ENCODE measurements at places on chromosomes 2 and 18.

- DNase-seq, result no peak
These were observed 54.2 kb downstream of the ACTR2 start for GRCh38 chr2:65281627-65282351.

DNA sequence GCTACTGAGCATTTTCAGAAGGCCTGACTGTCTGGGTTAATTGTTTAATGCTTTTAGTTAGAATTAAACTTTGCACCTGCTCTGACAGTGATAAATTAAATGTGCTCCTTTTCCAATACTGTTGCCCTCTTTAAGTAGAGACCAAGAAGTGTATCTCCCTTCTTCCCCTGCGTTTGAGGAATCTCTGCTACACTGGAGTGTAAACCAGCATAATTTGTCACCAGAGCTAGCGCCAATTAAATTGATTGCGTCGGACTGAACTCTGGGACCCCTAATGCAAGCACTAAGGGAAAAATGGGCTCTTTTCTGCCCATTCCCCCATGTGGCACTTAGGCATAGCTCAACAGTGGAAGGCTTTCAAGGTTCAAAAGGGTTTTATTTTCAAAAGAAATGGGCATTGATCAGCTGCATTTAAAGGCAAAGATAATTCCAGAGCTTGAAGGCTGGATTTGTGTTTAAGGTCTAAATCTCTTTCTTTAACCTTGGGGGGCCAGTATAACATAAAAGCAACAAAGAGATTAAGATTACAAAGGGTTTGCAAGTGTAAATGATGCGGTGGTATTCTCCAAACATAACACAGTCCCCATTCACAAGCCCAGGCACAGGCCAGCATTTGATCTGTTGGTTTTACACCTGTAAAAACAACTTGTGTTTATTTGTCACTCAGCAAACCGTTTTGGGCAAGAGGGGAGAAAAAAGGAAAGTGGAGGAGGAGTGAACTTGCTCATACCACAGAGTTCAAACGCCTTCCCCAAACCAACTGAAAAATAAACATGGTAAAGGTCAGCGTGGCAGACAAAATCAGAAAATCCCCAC, 427.6 kb downstream of the BCL11A start:
- DNase-seq, result no peak

- DNase-seq, result peak; percentile 59
These were observed 54.9 kb upstream of the BZW1 start for GRCh38 chr2:200756618-200757321.

DNA sequence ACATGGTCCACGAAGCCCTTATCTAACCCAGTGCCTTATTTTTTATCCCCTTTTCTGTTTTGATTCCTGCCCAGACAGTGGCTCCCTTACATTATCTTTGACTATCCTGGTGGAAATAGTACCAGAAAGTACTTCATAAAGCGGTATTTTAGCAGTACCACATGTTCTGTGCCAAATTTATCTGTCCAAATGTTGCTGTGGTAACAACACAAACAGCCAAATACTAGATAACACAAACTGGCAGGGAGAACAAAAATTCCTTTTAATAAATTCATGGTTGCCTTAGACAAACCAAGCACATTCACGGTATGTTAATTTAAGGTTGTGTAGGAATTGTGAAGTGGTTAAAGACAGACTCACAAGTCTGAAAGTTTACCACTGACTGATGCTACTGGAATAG, 187.9 kb upstream of the LHCGR start:
- no peak for DNase-seq

GRCh38 chr2:21818212-21818795, 694.5 kb downstream of the TDRD15 start:
- no peak for DNase-seq

DNA sequence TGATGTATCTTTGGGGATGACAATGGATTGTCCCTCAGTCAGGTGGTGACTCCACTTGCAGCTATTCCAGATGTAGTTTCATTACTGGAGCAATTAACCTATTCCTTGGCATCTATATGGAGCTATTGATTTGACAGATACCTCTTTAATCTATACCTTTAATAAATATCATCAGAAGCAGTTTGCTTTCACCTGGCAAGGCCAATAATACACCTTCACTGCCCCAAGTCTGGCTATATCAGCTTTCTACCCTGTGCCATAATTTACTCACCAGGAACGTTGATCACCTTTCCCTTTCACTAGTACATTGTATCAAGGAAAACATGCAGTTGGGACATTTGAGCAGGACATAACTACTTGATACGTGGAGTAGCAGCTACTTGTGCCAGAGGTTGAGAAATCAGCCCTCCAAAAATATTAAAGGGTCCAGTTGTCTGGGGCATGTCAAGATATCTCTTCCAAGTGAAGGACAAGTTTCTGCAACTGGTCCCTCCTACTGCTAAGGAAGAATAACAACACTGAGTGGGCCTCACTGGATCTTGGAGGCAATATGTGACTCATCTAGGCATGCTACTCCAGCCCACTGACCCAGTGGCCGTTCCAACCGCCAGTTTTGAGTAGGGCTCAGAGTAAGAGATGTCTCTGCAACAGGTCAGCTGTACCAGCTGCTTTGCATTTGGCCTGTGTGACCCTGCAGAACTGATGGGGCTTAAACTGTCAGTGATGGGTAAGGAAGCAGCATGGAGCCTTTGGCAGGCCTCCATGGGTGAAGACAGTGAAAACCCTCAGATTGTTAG, 67.0 kb downstream of the PSMG2 start:
- DNase-seq, result no peak

DNA sequence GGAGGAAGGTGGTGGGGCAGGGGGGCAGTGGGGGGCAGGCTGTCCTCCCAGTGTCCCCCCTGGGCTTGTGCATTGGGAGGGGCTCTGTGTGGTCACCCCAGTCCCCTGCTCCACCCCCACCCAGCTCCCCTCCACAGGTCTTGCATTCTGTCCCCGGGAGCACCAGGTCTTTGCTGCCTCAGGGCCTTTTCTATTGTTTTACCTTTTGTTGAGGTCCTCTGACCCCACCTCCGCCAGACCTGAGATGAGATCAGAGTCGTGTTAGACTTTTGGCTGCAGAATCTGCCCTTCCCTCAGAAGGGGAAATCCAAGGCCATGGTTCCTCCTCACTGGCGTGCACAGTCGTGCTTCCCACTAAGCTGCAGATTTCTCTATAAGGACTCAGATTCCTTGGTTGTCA, 20.8 kb downstream of the ATG4B start:
- no peak for DNase-seq

DNA sequence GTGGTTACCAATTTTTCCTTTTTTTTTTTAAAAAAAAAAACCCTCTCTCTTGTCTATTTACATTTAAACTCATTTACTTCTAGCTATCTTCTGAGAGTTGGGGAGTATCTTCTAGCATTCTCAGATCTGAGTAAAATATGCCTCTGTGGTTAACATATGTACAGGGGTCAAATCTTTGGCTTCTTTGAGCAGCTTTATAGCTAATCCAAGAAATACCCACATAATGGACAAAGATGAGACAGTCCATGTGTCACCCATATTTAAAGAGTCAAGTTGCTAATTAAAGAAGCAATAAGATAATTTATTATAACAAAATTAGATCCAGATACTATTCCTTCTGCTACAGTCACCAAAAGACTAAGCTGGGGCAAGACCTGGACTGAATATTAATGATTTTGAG, 139.0 kb upstream of the HNRNPA3 start:
- DNase-seq, result no peak

- no peak for DNase-seq
These were observed 82.8 kb upstream of the CD28 start for GRCh38 chr2:203623661-203624060.

- DNase-seq, result no peak
These were observed 12.6 kb upstream of the ICA1L start for GRCh38 chr2:202883987-202884675.

- DNase-seq, result no peak
These were observed 44.7 kb downstream of the TANC1 start for GRCh38 chr2:159013103-159013502.

- DNase-seq, result no peak
These were observed 852.9 kb downstream of the DCDC2C start for GRCh38 chr2:4556135-4556896.

Measured in GM04504 (cell line).